Stimulated activated CD8-positive, alpha-beta memory T cell treated with anti-CD3 and anti-CD28 coated beads, Interleukin-12 subunit alpha, Interleukin-12 subunit beta, amount 100 ng/mL, for 1 hour (primary cell): ENCODE measurements at places on chromosomes 1 and 21.
A peak's percentile ranks its signal among the peaks of the same experiment; 100 is the strongest.

DNA sequence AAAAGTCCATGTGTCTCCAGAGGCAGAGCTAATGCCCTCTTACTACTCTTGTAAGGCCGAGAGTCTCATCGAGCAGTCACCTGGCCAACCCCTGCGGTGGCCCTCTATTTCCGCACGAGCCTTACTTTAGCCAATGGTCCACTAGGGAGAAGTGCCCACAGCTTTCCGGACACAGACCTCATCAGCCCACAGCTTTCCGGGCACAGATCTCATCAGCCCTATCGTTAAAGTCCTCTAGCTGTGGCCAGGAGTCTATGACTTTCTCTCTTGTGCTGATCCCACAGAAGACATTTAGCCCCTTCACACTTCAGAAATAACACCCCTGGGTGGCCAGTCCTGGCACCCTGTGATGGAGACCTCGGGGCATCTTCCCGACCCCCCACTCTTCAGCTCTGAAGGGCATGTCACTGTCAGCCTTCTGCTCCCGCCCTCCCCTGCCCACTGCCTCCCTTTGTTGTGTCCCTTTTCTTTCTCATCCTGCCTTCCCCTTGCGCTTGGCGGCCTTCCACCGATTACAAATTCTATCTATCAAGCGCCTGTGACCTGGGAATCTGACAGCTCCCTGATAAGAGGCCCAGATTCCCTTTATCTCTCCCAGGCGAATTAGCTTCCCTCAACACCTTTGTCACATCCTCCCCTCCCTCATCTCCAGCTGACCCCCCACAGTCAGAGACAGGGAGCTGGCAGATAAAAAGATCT is 161.0 kb downstream of the PLXNA2 start:
- DNase-seq = no peak

DNA sequence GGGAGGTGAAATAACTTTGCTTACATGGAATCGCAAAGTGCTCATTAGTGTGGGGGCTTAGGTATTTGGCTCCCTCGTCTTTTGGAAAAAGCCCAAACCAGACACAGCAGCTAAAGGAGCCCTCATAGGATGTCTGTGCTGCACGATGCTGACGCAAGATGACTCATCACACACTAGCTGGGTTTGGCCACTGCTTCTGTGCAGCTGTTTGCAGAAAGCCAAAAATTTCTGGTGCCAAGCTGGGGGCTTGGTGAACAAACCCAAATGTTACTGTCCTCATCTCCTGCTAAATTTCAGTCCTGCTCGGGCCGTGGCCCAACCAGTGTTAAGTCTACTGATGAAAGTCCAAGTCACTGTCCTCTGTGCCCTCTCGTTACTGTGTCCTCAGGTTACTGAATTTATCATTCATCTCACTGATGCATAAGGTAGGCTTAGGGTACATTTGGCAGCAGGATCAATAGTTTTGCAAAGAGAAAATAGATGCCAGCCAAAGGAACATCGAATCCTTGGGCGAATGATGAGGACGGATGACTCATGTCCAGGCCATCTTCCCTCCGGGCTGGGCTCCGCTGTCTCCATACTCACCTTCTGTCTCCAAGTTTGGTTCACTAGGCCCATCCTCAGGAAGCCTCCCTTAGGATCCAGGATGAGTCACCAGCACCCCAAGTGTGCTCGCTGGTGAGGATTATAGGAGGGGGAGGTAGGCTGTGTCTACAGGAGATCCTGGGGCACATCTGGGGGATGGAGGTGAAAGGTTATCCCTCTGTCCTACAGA is 177.7 kb downstream of the ADSS2 start:
- no peak for DNase-seq

DNA sequence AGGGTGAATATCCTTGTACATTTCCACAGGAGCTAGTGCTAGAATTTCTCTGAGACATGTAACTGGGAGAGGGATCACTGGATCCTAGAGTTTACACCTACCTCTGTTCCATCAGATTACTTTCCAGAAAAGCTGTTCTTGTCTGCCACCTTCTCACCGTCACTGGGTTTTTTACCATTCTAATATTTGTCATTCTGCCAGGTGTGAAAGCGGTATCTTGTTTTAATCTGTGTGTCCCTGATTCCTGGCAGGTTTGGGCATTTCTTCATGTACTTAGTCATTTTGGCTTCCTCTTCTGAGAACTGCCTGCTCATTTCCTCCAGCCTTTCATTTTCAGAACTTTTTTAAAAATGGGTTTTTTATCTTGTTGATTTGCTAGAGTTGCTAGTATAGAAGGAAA is 5.1 kb downstream of the PMF1 start:
- DNase-seq = no peak

DNA sequence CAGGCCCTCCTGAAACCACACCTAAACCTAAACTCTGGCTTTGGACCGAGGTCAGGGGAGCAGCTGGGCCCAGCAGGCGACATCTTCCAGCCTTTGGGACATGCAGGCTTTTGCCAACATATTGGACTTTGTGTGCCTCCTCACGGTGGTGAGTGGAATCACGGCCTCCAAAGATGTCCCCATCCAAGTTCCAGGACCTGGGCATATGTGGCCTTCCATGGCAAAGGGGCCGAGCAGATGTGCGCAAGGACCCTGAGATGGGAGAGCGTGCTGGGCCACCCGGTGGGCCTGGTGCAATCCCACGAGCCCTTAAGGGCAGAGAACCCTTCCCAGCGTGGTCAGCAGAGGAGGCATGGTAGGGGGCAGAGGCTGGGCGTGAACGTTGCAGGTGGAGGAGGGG is 160.8 kb upstream of the C1orf174 start:
- DNase-seq = no peak

- DNase-seq = no peak
These were observed 831 bp downstream of the TMEM52 start for GRCh38 chr1:1917995-1918900.

- DNase-seq = no peak
These were observed 77.6 kb upstream of the CHRM3 start for GRCh38 chr1:239308701-239309333.

DNA sequence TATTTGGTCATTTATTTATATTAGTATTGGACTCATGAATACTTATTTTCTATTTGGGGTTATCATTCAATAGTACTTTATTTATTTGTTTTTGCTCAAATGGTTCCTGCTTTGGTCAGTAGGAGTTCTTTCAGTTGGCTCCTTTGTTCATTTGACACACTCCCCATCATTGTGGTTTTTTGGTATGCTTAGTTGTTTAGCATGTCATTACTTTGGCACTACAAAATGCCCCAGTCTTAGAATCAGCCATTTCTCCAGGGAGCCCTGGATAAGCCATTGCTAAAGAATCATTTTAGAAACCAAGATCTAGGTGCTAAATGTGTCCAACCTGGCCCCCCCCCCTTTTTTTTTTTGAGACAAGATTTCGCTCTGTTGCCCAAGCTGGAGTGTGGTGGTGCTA is 61.7 kb upstream of the MRPS6 start:
- no peak for DNase-seq

- no peak for DNase-seq
These were observed 3.7 kb downstream of the DNAJC8 start for GRCh38 chr1:28229089-28229488.

GRCh38 chr1:933603-933940 is 9.8 kb downstream of the SAMD11 start:
- no peak for DNase-seq

- no peak for DNase-seq
These were observed 826.1 kb downstream of the MRPL39 start for GRCh38 chr21:24781146-24781545.

- no peak for DNase-seq
These were observed 66.8 kb upstream of the ANGPTL1 start for GRCh38 chr1:178937695-178938094.

DNA sequence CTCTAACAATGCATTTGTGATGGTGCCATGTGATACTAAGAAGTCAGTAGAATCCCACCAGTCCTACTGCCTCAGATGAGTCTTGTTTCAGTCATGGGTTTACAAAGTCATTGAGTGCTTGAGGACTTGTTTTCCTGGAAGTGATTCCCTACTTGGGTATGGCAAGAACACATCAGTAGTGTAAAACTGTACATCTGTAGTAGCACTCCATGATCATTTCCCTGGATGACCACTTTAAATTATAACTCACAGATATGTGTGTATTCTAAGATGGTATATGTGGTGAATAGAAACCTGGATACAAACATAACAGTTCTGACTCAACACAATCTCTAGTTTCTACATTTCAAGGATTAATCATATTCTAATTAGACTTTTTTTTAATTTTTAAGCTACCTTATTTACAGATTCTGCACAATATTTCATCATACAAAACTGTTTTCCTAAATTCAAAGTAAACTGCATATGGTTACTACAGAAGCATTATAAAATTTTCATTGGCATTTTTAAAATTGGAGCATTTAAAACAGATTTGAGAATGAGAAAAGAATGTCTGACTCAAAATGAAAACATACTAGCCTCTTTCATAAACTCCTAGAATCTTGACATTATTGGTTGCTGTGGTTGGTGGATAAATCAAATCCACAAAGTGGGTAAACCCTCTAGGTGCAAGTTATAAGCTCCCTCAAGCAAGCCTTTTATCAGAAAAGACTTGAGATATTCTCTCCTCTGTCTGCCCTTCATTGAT is 6.8 kb upstream of the PSMG1 start:
- DNase-seq = no peak

- no peak for DNase-seq
These were observed 24.6 kb upstream of the NEK7 start for GRCh38 chr1:198132060-198132781.

DNA sequence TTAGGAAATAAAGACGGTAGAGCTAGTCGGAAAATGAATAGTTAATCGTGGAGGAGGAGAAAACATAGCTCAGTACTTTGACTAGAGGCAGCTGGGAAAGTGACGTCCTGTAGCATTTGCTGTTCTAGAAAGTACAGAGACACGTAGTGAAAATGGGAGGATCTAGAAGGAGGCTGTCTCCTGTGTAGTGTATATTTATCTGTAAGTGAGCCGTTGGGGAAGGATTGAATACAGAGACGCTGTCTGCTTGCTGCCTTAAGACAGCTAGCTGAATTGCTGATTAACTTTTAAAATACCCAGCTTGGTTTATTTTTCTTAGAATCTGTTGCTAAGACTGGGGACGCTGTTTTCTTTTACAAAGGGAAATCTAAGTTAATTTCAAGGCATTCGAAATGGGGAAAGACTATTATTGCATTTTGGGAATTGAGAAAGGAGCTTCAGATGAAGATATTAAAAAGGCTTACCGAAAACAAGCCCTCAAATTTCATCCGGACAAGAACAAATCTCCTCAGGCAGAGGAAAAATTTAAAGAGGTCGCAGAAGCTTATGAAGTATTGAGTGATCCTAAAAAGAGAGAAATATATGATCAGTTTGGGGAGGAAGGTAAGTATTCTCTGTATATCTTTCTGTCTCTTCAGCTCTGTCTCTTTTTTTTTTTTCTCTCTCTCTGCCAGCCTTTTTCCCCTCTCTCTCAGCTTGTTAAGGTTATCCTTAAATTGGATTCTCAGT is at the start of gene DNAJB4:
Gene DNAJB4, plus strand, starts transcription at position 221 of the 729 bp plus-strand sequence. Its CDS starts 172 bp downstream, at position 393.
- peak; percentile 34 for DNase-seq

GRCh38 chr1:212781225-212781624 is 10.4 kb downstream of the NSL1 start:
- no peak for DNase-seq

GRCh38 chr1:191865479-191865878 is 292.8 kb upstream of the RGS18 start:
- DNase-seq = no peak

GRCh38 chr1:118504221-118504644 is 319.2 kb upstream of the SPAG17 start:
- no peak for DNase-seq

DNA sequence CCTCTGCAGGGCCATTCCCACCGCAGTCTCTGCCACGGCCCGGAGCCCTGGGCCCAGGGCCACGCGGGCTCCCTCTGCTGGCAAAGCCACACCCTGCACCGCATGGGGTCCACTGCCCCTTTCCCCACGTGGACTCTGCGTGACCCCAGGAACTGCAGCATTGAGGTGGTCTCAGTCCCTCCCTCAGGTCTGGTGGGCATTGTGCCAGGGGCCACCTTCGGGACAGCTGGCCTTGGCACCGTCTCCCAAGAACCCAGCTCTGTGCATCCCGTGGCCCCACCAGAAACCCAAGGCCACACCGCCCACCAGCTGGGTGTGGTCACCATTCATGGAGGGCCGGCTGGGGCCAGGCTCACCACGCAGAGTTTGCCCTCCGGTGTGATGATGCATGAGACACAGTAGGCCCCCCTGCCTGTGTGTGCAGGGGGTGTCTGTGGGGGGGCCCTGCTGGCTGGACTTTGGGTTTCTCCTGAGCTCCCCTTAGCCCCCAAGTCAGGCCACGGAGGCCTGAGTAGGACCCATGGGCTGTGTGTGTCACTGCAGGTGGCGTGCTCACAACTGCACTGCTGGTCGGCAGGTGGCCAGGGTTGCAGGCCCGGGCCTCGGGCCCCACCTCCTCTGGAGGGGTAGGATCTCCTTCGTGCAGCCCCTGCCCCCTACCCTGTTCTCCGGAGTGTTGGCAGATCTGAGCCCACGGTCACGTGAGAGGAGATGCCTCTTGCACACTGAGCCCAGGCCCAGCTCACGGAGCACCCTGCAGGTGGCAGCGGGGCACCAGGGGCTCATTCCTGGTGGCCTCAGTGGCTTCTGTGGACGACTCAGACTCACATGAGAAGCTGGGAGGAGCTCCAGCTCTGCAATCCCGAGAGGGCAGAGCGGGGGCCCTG is 5.8 kb downstream of the VWA1 start:
- peak; percentile 29 for DNase-seq

GRCh38 chr1:216215169-216215568 is 208.1 kb downstream of the USH2A start:
- DNase-seq = no peak

DNA sequence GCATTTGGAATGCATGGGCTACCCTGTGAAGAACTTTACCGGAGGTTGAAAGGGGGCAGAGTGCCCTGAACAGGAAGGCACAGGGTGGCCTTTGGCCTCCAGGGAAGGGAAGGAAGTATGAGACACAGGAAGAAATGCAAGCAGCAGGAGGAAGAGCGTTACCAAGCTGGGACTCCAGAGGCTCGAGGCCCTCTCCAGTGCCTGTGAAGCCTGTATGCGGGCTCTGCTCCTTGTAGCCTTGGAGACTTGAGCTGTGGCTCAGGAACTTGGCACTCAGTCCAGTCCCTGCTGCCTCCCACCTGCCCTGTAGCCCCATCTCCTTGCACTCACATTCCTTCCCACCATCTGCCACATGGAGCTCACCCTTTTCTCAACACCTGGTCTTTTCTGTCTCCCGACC is 33.5 kb upstream of the RNF19B start:
- no peak for DNase-seq

- no peak for DNase-seq
These were observed 6.7 kb upstream of the VSIG8 start for GRCh38 chr1:159869173-159869572.
